Progenitor cell of endocrine pancreas (in vitro differentiated cells): ENCODE measurements at places on chromosomes 12 and 14. TPM values are rescaled to one million over a fixed set of nuclear protein-coding genes. Genes with fewer than 3 reads are reported as not detected.

- H3K27me3 ChIP-seq: peaks cover 7% of the 10 kb centered on the region
- DNase-seq: no peak
- H3K4me1 ChIP-seq: peaks cover 50% of the 10 kb centered on the region
- H3K36me3 ChIP-seq: no peaks in the 10 kb centered on the region
- no peak overlapping the region for H3K4me3 ChIP-seq
Measured at GRCh38 chr12:24750263-24750662, 198.6 kb downstream of the BCAT1 start.

RHOJ gene
- 1.8 and 1.9 TPM in 2 replicates for total RNA-seq

GRCh38 chr12:123482876-123483275, 24.9 kb downstream of the SNRNP35 start:
- H3K27me3 ChIP-seq: no peaks in the 10 kb centered on the region

ADAM20 gene
- total RNA-seq: 1.0 and 1.3 TPM in 2 replicates

DNA sequence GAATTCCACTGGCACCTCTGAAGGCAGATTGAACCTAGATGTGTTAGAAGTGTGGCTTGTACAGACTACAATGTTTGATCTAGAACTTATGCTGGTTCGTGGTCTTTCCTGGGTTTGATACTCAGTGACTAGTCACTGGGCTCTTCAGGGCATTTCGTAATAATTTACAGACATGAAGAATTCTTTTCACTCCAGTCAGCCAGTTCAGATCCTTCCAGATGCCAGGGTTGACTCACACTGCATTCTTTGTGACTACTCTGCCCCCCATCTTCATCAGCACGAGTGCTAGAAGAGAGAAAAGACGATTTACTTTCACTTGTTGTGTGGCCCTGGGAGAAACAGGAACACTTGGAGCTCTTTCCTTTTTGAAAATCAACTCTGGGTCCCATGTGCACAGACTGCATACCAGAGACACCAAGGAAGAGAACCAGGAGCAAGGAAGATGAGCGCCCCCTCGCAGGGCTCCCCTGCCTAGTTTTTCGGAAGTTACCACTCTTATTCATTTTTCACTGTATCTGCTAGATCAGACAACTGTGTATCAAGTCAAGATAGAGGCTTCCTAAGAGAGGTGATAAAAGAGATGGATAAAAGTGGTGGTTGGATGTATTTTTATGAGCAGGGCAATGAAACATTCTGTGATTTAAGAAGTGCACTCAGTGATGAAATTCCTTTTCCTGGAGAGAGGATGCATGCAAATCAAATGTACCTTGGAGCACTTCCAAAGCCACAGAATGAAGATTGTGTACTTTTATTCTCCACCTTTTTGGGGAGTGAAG, 33.5 kb upstream of the EVL start:
- H3K27ac ChIP-seq: no peak overlapping the region
- H3K36me3 ChIP-seq: no peaks in the 10 kb centered on the region
- H3K4me1 ChIP-seq: peaks cover 15% of the 10 kb centered on the region

CDH24 gene
- total RNA-seq: 23.7 and 25.1 TPM in 2 replicates

DNA sequence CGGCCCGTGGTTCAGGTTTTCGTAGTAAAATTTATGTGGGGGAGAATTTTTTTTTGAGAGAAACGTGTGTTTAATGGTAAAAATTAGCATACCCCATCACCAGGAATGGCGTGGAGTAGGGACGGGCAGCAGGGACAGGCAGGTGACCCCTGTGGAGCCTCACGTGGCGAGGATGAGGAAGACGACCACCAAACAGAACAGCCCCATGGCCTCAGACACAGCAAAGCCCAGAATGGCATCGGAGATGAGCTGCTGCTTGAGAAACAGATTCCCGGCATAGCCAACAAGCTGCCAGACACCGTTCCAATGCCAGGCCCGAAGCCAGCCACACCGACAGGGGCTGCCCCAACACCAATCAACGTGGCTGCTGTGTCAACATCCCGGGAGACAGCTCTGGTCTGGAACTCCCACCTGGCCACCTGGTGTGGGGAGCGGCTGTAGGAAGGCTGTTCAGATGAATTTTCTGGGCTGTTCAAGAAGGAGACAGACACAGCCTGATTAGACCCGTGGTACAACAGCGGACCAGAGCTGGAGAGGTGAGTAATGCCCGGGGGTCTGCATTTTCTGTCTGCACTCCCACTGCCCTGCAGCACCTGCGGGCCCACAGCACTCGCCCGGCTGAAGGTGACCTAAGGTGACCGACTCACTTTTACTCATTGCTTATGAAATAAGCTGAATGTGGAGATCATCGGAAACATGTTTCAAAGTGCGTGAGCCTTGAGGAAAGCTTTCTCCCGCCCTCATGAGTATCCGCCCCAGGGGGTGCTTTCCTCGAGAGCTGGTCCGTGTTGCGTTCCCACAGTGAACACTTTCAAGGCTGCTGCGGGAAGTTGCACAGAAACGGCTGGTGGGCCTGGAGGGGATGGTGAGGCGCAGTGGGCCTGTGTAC, 10.6 kb downstream of the TMEM121 start:
- H3K27ac ChIP-seq: no peak overlapping the region
- no peak overlapping the region for H3K4me3 ChIP-seq
- DNase-seq: no peak
- peaks cover 18% of the 10 kb centered on the region for H3K27me3 ChIP-seq
- H3K36me3 ChIP-seq: peaks cover 1% of the 10 kb centered on the region
- no peaks in the 10 kb centered on the region for H3K4me1 ChIP-seq
